ENCODE measurements at places on chromosomes 12 and 14.

- no peak for DNase-seq
Measured at GRCh38 chr14:30657606-30658163, 35.6 kb downstream of the SCFD1 start.

- DNase-seq = no peak
Measured at GRCh38 chr14:36767603-36768281, 106.1 kb downstream of the PAX9 start.

DNA sequence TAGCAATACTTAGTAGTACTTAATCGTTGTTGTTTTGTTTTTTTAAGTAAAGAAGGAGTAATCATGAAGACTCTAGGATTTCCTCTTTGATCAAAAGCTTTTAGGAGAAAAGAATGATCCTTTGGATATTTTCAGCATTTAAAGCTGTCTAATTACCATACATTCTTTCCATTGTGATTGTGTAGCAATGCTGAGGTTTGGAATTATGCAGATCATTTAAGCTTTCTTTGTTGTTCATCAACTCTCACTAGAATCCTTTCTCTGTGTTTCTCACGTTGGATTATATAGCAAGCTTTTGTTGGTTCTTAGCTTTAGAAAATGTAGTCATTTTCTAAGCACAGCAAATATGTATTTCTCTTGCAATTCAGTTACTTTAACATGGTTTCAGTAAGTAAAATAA is 25.8 kb downstream of the CCDC91 start:
- DNase-seq = no peak

DNA sequence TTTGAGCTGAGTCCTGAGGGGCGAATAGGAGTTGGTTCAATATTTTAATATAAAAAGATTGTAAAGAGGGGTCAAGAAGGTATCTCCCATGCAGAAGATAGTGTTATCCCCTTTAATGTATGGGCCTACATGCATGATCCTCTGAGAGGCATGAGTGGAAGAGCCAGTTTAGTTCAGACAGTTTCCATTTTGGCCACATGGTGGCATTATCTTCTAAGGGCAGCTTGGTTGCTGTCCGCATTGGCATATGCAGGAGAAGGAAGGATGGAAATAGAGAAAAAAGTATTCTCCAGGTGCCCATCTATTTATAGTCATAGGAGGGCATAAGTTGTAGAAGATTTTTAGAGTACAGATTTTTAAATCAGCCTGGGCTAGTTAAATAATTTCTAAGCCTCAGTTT is 5.4 kb downstream of the SAMD4A start:
- no peak for DNase-seq

- no peak for DNase-seq
Measured at GRCh38 chr14:24130717-24131548, 474 bp downstream of the FITM1 start.

GRCh38 chr14:81342850-81343580 is 57.1 kb downstream of the STON2 start:
- no peak for DNase-seq

DNA sequence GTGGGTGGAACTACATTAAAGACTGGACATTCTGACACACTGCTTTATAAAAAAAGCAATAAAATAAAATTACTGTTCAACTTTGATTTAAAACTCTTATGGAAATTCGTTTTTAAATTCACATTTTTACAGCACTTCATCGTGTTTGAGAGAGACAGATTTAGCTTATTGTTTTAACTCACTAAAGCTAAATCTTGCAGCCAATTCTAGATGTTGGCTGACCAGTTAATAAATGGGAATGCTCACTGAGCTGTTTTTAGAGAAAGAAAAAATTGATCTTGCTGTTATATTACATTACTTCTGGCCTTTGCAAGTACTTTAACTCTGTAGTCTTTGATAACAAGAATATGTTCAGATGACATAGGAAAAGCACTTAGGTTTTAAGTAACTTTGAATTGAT is 157.1 kb downstream of the PLCZ1 start:
- DNase-seq = no peak

- DNase-seq = no peak
Measured at GRCh38 chr12:108911915-108912314, 32.0 kb downstream of the DAO start.

- no peak for DNase-seq
Measured at GRCh38 chr12:182381-182892, 31.5 kb downstream of the SLC6A12 start.

DNA sequence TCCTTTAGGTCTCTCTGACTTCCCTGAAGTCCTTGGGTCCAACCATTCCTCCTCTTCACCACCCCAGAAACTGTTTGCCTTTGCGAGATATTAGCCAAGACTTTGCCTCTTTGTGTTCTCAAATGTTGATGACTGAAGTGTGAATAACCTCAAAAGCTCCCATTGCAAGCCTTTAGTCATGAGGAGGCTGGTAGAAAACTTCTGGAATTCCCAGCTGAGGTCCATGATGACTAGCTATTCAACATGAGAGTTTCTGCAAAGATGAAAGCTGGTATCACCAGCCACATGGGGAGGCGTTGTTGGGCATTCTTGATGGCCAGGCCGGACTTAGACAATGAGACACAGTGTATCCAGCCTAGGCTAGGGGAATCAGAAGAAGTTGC is 111.7 kb downstream of the TBX5 start:
- no peak for DNase-seq

GRCh38 chr14:22802860-22803686 is 12.2 kb downstream of the SLC7A7 start:
- no peak for DNase-seq

GRCh38 chr12:43221216-43221615 is 330.8 kb downstream of the ADAMTS20 start:
- no peak for DNase-seq

DNA sequence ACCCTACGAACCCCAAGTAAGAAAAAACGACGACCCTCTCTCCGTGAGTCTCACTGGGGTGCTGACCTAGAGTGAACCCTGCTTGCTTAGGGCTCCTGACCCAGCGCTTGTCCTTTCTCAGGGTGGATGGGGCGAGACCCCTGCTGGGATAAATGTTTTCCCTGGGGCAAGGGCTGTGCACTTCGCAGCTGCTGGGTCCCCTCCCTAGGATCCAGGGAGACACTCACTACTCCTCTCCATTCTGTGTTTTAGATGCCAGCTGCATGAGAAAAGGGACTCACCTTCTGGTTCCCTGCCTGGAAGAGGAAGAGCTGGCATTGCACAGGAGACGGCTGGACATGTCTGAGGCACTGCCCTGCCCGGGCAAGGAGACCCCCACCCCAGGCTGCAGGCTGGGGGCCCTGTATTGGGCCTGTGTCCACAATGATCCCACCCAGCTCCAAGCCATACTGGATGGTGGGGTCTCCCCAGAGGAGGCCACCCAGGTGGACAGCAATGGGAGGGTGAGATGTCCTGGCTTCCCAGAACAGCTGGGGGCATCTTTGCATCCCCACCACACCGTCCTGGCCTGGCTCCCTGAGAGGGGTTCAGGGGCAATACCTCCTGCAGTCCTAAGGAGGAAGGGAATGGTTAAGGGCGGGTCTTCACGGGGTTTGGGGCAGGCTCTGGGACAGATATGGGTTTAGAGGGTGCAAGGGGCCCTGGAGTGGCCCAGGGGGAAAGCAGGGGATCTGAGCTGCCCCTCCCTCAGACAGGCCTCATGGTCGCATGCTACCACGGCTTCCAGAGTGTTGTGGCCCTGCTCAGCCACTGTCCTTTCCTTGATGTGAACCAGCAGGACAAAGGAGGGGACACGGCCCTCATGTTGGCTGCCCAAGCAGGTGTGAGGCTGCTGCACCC is 663 bp downstream of the ANKRD33 start:
- no peak for DNase-seq

DNA sequence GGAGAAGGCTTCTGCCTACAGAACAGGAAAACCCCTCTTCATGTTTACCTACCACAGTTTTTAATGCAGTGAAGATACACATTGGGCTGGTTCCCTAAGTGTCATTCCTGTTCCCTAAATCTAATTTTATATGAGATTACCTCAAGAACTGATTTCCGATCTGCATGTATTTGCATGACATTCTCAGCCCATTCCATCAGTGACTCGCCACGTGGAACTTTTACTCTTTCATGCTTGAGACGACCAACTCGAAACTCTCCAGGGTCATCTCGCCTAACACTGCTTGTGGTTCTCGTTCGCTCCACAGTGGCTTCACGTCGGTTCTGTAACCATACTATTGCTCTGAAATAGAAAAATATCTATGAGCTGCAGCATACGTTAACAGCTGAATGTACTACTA is 83.1 kb upstream of the STRN3 start:
- no peak for DNase-seq

DNA sequence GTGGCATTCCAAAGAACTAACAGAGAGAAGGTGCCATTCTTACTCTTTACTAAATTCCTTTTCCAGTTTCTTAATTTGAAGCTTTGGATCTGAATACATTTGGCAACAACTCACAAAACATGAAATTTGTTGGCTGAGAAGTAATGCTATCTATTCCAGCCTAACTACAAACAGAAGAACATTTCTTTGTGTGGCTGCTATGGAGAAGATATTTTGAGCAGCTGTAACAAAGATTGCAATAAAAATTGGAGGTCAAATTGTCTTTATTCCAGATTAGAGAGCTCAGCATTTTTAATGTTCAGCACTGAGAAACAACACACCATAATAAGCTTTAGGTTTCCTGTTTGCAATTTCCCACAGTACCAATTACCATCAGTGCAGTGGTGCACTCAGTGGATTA is 835.8 kb upstream of the FLRT2 start:
- DNase-seq = no peak

GRCh38 chr12:128269181-128269591 is 2.2 kb downstream of the TMEM132C start:
- DNase-seq = no peak

GRCh38 chr12:49655595-49656236 is 32.4 kb downstream of the PRPF40B start:
- DNase-seq = no peak

GRCh38 chr12:109798691-109799090 is 34.5 kb downstream of the TRPV4 start:
- DNase-seq = no peak

GRCh38 chr12:111995782-111996480 is 17.0 kb downstream of the TMEM116 start:
- DNase-seq = no peak

- no peak for DNase-seq
Measured at GRCh38 chr12:103626498-103626897, 39.4 kb downstream of the STAB2 start.

DNA sequence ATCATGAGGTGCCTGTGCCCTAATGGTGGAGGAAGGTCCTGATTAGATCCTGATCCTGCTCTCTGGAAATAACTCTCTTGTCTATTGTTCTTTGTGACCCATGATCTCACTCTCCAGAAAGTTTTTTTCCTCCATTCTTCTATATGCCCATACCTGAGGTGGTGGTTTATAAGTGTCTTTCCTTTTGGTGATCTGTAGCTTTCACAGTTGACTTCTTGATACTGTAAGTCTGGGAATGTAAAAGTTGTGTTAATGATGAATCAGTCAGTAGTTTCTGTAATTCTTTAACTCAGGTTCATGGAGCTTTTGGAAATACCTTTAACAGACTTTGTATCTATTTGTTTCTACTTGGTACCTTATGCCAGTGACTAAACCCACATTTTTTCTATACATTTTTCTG is 444.0 kb upstream of the FLRT2 start:
- no peak for DNase-seq

DNA sequence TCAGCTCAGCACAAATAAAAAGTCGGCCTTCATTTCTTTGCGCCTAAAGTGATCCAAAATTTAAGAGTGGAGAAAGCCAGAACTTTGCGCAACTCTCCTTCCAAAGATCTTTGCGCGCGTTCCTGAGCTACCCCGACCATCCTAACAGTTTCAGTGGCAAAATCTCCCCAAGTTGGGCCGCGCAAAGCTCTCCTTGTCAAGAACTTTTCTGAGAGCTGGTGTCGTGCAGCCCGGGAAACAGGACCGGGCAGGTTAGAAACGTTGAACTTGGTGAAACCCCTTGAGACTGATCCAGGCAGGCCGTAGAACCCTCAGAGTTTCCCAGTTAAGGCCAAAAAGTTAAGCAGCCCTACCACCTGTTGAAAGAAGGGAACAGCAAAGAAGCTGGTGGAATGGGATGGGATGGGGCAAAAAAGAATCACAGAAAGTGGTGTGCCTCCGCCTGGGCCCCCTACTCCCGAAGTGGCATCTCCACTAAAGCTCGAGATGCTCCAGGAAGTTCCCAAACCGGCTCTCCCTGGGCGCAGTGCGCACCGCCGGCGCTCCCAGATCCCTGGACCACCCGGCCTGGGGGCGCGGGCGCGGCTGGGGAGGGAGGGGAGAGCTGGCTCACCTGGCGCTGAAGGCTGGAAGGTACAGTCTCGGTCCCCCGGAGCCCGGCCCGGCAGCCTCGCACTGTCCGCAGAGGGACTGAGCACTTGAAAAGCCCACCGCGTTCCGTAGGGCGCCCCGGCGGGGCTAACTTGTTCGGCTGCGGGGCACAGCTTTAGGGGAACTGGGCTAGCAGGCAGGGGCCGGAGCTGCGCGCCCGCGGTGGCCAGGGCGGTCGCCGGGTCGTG is 768 bp downstream of the DBX2 start:
- DNase-seq = no peak

GRCh38 chr12:77835969-77836368 is 5.3 kb downstream of the NAV3 start:
- no peak for DNase-seq

DNA sequence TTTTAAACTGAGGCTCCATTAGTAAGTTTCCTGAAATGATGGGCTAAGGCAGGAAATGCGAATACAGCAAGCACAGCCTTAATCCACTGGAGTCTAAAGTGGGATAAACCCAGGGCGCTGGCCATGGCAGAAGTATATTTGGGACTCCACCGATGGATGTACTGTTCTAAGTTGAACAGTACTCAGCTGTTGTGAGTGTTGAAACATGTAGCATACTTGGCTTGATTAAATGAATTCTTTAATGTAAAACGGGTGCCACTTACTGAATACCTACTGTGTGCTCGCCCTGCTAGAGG is 996 bp downstream of the SSPN start:
- DNase-seq = no peak

GRCh38 chr12:93302331-93303229 is 75.1 kb upstream of the NUDT4 start:
- DNase-seq = no peak

DNA sequence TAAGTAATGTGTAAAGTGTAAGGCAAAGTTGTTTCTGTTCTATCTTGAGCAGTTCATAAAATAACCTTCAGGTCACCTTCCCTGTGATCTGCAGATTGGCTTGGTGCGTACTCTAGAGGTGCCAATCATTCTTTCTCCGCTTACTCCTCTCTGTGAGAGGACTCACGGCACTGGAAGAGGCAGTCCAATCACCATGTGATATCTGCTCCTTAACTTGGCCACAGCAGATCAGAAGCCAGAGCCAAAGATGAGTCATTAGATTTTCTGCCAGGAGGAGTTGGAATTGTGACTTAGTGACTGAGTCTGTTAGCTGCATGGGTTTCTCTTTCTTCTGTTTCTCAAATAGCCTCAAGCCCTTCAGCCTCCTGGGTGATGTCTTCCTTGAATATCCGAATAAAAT is 165.5 kb downstream of the SLC41A2 start:
- DNase-seq = no peak

Data from HL-60 (cell line).